Vagina (tissue), 2 donors: ENCODE measurements at places on chromosomes 6 and 20. TPM values are rescaled to one million over a fixed set of nuclear protein-coding genes. Genes with fewer than 3 reads are reported as not detected.

Gene MUCL3
- 0.49 TPM for total RNA-seq

Gene VSX1
- total RNA-seq, result not detected

Gene CMTR1
- 24.3 TPM for total RNA-seq

DNA sequence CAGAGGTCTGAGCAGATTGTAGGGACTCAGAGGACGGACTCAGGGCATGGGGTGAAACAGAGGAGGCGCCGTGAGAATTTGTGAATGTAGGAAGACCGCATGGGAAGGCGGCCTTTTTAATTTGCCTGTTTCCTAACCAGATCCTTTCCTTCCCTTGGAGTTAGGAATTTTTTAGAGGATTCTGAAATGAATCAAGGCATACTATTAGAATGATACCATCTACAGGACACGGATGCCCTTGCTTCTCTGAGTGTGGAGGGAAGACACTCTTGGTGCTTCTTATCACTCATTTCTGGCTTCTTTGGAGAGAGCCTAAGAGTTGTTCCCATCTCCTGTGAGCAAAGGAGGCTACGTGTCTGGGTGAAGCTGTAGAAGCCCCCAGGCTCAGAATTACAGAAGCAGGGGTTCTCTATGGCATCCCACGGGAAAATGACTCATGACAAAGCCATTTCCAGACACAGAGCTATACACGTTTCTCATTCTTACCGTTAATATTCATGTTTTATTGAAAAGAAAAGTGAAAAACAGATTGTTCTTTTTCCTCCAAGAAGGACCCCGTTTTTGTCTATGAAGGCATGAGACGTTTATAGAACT is 148.5 kb downstream of the EDN3 start:
- H3K4me1 ChIP-seq, result no peaks in the 10 kb centered on the region
- no peak overlapping the region for H3K4me3 ChIP-seq
- no peaks in the 10 kb centered on the region for H3K27me3 ChIP-seq
- no peak for DNase-seq

GRCh38 chr6:7166410-7167293 is 58.9 kb downstream of the RREB1 start:
- no peaks in the 10 kb centered on the region for H3K27me3 ChIP-seq
- no peak for DNase-seq
- H3K4me3 ChIP-seq, result no peak overlapping the region
- peaks cover 85% of the 10 kb centered on the region for H3K4me1 ChIP-seq
- H3K36me3 ChIP-seq, result no peaks in the 10 kb centered on the region
